GM12865 (cell line): ENCODE measurements at places on chromosomes 6 and 20.

GRCh38 chr20:24656391-24656790, 187.0 kb downstream of the SYNDIG1 start:
- DNase-seq, result no peak

DNA sequence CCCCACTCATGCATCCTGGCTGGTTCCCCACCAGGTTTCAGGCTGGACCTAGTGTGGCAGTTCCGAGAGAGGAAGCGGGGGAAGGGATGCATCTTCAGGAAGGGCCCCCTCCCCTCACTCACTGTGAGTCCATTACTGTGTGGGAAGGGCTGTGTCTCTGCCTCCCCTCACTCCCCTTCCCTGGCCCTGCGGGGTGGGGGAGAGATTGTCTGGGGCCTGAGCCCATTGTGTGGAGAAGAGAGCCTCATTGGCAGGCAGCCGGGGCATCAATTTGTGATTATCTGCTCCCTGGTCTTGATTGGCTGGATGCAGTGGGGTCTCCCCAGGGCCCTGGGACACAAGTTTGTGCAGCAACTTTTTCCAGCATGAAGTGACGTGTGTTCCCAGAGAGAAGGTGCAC, 4.1 kb upstream of the MYT1 start:
- DNase-seq, result no peak

DNA sequence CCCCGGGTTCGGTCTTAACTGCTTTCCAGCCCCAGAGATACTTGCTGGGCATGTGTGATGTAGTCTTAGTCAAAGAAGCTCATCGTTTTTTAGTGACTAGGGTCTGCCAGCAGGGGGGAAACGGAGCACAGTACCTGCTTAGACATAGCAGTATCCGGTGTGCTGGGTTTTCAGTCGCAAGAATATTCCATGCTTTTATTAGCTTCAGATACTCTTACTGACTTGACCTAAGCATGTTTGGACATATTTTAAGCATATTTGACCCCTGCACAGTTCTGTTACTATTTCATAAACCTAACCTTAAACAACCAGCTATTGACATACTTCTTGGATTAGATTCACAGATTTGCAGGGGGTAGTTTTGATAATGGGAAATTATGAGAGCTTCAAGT, 3.0 kb downstream of the E2F3 start:
- peak; percentile 88 for DNase-seq

- no peak for DNase-seq
These were observed 207.2 kb upstream of the STXBP5 start for GRCh38 chr6:146997062-146997461.
